Smooth muscle cell of the umbilical artery (primary cell): ENCODE measurements at places on chromosomes 6 and 20. TPM values are rescaled to one million over a fixed set of nuclear protein-coding genes. Genes with fewer than 3 reads are reported as not detected.

The MMP24 gene
- 0.89 and 1.0 TPM in 2 replicates for total RNA-seq

The UNC93A gene
- not detected in 2 replicates for total RNA-seq

The CCN2 gene
- 176 and 540 TPM in 2 replicates for total RNA-seq

The TTLL9 gene
- not detected in 2 replicates for total RNA-seq

The MUCL3 gene
- not detected in 2 replicates for total RNA-seq
